ENCODE measurements at places on chromosomes 16 and 17. TPM values are rescaled to one million over a fixed set of nuclear protein-coding genes. Genes with fewer than 3 reads are reported as not detected.

DNA sequence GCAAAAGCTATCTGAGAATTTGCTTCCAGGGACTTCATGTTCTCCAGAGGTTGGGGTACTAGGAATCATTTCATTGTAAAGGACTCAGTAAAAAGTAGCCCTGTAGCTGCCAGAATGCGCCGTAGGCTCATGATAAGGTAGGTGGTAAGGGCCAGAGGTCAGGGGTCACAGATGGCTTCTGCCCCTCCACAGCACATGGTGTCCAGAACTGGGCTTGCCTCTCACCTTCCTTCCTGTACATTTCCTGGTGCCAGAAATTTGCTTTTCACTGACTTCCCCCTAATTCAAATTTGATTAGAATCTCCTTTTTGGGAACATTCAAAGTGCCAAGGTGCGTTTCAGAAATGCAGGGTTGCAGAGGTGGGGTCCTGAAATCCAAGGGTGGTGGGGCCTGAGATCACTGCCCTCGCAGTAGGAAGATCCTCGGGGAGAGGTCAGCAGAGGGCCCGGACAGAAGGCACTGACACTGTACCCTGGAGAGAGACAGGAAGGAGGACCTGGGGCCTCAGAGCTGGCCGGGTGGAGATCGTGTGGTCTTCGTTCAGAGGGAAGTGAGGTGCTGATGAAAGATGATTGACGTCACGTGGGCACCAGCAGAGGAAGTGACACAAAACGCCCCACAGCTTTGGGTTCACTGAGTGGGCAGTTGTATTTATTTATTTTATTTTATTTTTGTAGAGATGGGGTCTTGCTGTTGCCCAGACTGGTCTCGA is 25.5 kb upstream of the METRNL start:
- no peak for DNase-seq

Gene KRT36
- not detected for total RNA-seq

DNA sequence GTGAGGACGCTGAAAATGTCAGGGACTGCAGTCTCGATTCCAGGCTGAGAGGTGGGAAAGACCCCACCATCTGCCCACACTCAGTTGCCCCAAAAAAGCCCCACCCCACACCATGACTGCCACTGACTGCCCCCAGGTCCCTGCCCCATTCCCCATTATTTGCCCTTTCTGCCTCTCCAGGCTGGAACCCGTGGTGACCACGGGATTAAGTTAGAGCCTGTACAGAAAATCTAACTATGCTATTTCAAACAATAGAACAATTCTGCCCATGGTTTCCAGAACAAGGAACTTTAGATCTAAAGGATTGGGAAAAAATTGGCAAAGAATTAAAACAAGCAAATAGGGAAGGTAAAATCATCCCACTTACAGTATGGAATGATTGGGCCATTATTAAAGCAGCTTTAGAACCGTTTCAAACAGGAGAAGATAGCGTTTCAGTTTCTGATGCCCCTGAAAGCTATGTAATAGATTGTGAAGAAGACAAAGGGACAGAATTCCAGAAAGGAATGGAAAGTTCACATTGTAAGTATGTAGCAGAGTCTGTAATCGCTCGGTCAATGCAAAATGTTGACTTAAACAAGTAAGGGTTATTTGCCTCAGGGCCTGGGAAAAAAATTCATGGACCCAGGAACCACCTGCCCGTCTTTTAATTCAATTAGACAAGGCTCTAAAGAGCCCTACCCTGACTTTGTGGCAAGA is 14.4 kb downstream of the FLYWCH1 start:
- DNase-seq: no peak

DNA sequence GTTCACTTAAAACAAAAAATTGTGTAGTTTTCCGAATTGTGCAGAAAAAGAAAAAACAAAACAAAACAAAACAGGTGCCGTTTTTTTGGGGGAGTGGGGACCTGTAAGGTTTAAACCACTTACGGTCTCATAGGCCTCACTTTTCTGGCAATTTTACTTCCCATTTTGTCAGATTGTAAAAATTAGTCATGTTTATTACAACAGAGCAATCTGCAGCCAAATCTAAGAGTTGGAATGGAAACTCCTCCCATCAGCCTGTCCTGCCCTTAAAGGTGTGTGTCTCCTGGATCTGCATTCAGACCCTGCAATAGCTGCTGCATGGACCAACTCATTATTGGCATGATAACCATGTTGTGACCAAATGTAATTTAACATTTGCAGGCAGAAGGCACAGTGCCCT is 8.2 kb upstream of the SALL1 start:
- no peak for DNase-seq

GRCh38 chr17:31479524-31479923 is 88.0 kb downstream of the RAB11FIP4 start:
- DNase-seq: no peak

GRCh38 chr17:47742319-47743181 is 9.5 kb downstream of the TBX21 start:
- no peak for DNase-seq

DNA sequence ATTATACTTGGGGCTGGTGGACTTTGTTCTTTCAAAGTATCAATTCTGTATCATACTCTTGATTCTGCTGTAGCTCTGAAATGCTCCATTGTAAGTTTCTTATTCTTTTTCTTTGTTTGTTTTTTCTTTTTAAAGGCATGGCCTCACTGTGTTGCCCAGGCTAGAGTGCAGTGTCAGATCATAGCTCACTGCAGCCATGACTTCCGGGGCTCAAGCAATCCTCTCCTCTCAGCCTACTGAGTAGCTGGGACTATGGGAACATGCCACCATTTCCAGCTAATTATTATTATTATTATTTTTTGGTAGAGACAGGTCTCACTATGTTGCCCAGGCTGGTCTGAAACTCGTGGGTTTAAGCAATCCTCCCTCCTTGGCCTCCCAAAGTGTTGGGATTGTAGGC is 38.9 kb upstream of the METTL9 start:
- DNase-seq: no peak

Gene UBE2Z
- 112 TPM for total RNA-seq

Gene TP53TG3D
- not detected for total RNA-seq

- no peak for DNase-seq
Observed at GRCh38 chr16:81514041-81514559, 69.5 kb downstream of the CMIP start.

GRCh38 chr17:45129940-45130680 is 2.2 kb downstream of the PLCD3 start:
- peak; percentile 88 for DNase-seq

Gene KLHL10
- not detected for total RNA-seq

DNA sequence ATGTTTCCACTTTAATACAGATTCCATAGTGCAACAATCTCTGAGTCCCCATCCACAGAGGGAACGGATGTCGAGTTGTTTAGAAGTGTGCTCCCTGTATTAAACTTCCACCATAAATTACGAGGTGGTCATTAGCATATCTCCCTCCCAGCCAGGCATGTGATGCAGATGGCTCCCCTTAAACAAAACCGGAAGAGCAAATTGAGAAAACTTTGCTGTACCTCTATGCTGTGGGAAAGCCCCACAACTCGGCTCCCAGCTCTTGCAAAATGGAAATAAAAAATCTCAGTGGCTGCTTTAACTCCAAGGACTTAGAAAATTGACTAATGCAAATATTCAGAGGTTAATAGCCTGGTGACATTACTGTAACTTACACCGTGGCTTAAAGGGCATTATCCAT is 290.9 kb downstream of the MAF start:
- DNase-seq: no peak

GRCh38 chr16:68993885-68994284 is 111.6 kb upstream of the HAS3 start:
- DNase-seq: peak; percentile 40

DNA sequence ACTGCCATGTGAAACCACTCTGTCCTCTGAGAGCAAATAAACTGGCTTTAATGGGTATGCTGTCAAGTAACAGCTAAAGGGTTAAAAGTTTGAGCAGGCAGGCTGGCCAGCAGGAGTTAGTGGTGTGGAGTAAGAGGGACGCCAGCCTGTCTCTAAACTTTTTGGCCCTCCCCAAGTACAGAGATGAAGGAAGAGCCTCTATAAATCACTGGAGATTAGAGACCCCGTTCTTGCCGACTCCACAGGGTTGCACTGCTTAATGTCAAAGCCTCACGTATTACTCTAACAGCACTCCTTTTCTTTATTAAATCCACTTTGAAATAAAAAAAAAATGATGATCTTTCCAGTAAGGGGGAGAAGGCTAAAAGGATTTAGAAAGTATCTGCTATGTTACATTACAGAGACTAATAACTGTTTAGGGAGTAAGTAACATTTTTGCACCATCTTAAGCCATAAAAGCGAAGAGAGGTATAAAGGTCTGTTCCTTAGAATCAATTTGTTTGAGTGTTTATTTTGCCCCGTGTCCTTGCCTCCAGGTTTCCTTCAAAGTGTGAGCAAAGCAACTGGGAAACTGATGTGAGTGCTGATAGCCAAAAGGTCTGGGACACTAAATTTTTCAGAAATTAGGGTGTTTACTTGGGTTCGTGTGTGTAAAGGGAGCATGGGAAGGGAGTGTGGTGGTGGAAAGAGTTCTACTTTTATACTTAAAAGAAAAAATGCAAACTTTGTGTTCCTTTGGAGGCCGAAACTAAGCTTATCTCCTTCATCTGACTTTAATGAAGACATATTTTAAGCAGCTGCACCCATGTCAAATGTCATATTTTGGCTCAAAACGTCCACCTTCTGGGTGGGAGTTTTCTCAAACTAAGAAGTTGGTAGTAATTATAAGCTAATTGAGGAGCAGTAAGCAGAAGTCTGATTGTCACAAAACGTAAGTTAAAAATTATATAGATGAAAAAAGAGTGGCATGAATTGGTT is 109.9 kb upstream of the TBX2 start:
- DNase-seq: no peak

- peak; percentile 41 for DNase-seq
Observed at GRCh38 chr16:1494129-1494640, 1.0 kb downstream of the TELO2 start.

GRCh38 chr16:19283637-19284036 is 1.9 kb upstream of the CLEC19A start:
- DNase-seq: peak; percentile 52

- DNase-seq: no peak
Observed at GRCh38 chr17:62809656-62810055, 1.5 kb upstream of the MARCHF10 start.

GRCh38 chr16:65446427-65446826 is 324.6 kb upstream of the CDH11 start:
- no peak for DNase-seq

Gene TMEM92
- 6.6 TPM for total RNA-seq

DNA sequence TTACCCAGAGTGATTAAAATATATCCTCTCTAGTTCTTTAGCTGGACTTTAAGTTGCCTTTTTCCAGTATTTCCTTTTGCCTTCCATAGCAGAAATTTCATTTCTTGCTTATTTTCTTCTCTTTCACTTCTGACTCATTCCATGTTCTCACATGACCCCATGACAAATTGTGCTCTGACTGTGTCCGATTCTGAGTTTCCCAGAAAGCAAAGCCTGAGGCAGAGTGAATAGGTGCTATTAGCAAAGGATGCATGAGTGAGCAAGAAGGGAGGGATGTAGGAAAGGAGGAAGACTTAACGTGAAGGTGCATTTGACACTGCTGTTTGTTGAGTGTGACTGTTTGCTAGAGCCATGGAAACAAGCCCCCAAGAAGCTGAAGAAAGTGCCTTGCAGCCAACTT is 82.6 kb upstream of the CNTNAP4 start:
- DNase-seq: no peak

DNA sequence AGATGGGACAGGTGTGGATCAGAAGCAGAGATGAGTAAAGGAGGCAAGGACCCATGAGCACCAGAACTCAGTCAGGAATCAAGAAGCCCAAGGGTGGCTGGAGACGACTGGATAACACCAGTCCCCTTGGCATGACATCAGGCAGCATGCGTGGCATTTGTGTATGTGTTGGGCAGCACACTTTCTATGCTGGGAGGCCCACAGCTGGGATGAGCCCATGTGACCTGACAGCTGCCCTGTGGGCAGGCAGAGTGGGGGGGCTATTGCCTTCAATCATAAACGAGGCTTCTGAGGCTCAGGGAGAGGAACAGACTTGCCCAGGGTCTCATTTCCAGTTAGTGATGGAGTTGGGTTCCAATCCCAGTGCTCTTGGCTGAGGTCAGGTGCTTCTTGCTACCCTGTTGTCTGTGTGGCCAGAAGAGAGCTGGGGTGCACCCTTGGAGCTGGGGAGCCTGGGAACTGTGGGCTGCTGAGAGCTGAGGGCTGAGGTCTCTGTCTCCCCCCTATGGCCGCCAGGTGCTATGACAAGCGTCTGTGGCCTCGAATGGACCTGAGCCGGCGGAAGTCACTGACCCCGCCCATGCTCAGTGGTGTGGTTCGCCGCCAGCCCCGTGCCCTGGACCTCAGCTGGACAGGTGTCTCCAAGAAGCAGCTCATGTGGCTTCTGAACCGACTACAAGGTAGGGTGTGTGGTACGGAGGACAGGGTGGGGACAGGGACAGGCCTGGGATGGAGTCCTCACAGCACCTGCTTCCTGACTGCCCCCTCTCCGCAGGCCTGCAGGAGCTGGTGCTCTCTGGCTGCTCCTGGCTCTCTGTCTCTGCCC is 7.1 kb upstream of the ORAI3 start:
- peak; percentile 81 for DNase-seq

- DNase-seq: no peak
Observed at GRCh38 chr16:67531247-67531646, 2.6 kb downstream of the RIPOR1 start.

- DNase-seq: no peak
Observed at GRCh38 chr17:76892329-76892728, 24.1 kb downstream of the MGAT5B start.

Gene CDH1
- total RNA-seq: 1.5 TPM

GRCh38 chr17:64051153-64051552 is 30.7 kb upstream of the ICAM2 start:
- DNase-seq: no peak

- no peak for DNase-seq
Observed at GRCh38 chr16:88475037-88475436, 22.0 kb downstream of the ZFPM1 start.

GRCh38 chr16:68232335-68232734 is 3.6 kb downstream of the ESRP2 start:
- no peak for DNase-seq

DNA sequence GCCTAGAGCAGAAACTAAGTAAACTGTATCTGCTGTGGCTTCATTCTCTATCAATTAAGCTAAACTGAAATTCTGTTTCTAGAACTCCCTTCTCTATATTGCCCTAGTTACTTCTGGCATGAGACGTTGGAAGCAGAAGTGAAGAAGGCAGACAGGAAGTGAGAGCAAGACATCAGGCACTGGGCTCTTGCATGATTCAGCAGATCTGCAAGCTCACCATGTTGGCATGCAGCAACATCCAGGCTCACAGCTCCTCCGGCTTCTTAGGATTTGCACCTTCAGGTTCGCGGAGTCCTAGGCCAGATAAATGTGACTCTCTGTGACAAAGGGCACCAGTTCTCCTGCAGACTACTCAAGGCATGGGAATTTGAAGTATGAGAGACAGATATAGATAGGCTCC is 148.3 kb downstream of the CDH8 start:
- peak; percentile 65 for DNase-seq

Gene SHBG
- 2.8 TPM for total RNA-seq

Gene NPIPB8
- 0.14 TPM for total RNA-seq

Measured in A172 (cell line).